ENCODE measurements at places on chromosomes 11 and 22.
A peak's percentile ranks its signal among the peaks of the same experiment; 100 is the strongest.

GRCh38 chr11:44145011-44145775 lies 49.7 kb downstream of the EXT2 start:
- DNase-seq = no peak

GRCh38 chr11:20046416-20046815 lies 113.9 kb downstream of the DBX1 start:
- no peak for DNase-seq

DNA sequence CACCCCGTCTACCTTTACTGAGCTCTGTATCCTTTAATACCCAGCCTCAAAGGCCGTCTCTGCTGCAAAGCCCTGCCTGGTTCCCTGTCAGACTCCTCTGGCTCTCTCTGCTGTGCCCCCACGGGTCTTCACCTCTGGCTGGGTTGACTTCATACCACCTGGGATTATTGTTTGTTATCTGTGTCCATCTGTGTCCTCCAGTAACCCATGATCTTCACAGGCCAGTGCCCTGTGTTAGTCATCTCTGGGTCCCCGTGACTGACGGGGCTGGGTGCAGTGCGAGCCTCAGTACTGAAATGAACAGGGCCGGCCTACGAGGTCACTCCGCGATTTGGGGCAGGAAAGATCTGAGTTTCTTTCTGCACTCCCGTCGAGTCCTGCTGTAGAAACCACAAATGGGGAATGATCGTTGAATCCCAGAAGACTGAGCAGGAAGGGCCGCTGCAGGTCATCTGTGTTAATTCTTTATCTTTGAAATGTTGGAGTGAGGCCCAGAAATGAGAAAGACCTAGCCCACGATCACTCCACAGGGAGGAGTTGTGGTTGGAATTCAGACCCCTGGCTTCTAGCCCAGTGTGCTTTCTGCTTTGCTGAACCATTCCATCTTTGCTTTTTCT lies 12.3 kb upstream of the TUB start:
- peak; percentile 97 for DNase-seq

DNA sequence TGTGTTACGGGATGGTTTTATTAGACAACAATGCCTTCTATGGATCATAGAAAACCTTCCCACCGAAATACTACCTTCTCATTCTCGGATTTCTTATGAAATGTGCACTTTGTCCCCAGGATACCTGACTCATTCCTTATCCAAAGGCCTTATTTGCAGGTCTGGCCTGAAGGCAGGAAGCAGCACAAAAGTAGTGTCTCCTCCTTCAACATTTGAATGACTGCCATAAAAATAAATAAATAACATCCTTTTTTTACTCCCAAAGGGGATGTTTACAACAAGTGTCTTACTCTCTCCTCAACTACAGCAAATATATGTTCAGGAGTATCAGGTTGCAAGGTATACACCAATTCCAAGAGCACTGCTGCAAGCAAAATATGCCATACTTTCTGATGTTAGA lies 41.6 kb upstream of the PAK1 start:
- no peak for DNase-seq

DNA sequence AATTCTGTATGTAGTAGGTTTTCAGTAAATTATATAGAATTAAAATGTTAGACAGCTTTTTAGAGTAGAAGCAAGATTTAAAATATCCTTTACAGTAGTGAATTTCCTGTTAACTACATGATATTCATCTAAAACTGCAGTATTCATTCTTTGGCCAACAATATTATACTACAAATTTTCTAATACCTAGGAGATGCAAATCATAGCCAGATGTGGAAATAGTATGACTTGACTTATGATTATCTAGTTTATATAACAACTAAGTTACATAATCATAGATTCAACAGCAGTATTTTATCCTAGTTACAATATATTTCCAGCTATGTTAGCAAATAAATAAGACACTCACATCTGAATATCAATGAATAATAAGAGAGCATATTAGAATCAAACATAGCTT lies 163.2 kb downstream of the MSANTD4 start:
- no peak for DNase-seq

DNA sequence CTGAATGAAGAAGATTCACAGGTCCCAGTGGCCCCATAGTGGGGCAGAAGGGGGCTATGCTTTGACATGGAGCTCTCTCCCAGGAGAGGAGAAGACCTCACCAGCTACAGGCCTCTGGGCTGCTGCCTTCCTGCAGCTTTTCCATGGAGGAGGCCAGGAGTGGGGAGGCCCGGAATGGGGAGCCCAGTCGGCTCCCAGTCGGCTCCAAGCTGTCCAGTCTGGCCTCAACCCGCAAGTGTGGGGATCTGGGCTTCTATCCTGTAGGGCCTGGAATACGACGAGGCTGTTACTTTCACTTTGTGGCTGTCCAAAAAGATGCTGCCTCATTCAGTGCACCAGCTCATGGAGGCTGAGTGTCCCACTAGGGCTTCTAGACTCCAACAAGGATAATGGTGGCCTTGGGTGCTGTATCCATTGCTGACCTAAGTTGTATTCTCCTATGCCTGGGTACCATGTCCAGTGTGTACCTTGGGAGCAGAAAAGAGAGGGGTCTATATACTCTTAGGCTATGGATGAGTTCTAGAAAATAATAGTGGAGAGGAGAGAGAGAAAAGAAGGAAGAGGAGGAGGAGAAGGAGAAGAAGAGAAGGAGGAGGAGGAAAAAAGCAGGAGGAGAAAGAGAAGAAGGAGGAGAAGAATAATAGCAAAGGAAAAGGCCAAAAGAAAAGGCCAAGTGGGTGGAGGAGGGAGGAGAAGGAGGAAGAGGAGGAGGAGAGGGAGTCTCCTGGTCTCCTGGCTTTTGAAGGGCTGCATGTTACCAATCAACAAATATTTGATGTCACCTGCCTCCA lies 1.1 kb downstream of the MYO18B start:
- DNase-seq = no peak

GRCh38 chr22:44888491-44889254 lies 121.1 kb downstream of the PHF21B start:
- DNase-seq = no peak

GRCh38 chr11:77619576-77620198 lies 17.9 kb downstream of the CLNS1A start:
- peak; percentile 71 for DNase-seq

DNA sequence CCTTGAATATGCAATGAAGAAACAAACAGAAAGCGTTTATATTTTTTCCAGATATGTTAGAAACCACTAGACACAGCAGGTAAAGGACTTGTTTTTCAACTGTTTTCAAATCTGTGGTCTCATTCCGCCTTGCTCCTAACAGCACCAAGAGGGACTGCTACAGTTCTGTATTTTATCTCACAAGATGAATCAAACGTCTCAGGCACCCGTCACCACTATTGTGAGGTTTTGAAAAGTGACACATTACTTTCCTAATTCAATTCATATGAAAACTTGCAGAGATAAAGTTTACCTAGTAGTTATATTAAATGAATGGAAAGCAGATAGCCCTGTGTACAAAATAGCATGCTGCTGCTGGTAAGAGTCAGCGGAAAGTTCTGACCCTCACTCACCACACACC lies 386.3 kb downstream of the ETS1 start:
- no peak for DNase-seq

DNA sequence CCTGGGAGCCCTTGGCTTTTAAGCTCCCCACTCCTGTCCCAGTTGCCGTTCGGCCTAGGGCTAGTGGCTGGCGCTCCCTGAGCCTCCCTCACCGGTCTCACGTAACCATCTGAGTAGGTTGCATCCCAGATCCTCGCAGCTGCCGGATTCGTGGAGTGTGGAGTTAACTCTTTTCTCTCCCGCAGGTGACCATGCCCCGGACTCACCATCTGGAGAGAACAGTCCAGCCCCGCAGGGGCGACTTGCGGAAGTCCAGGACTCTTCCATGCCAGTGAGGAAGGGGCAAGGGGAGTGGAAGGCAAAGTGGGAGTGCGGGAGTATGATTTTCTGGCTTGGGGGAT lies 902 bp downstream of the MUS81 start:
- DNase-seq = peak; percentile 30

DNA sequence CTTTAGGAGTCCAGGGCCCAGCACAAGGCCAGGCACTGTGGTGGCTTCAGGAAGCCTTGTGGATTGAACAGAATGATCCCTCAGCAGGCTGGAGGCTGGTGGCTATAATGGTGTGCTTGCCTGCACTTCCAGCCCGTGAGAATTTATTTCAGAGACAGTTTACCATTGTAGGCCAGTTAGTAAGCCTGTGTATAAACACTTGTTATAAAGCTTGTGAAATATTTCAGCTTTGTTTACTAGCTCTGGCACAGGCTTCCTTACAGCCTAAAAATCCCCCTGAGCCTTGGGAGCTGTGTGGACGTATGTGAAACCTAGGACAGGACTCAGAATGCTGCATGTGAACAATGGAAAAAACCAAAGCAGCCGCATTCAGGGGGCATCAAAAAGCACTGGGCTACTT lies 26.6 kb upstream of the ACER3 start:
- no peak for DNase-seq

DNA sequence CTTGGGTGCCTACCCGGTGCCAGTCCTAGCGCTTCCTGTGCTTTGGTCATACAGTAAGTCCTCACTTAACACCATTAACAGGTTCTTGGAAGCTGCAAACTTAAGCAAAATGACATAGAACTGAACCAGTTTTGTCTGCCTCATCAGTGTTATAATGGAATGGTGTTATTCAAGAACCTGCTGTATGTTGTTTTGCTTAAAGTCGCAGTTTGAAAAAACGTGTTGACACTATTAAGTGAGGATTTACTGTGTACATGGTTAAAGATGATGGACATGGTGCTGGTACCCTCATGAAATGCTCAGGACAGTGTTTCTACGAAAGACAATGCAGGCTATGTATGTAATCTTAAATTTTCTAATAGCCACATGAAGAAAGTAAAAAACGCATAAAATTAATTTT lies 41.3 kb downstream of the PPP6R3 start:
- no peak for DNase-seq

DNA sequence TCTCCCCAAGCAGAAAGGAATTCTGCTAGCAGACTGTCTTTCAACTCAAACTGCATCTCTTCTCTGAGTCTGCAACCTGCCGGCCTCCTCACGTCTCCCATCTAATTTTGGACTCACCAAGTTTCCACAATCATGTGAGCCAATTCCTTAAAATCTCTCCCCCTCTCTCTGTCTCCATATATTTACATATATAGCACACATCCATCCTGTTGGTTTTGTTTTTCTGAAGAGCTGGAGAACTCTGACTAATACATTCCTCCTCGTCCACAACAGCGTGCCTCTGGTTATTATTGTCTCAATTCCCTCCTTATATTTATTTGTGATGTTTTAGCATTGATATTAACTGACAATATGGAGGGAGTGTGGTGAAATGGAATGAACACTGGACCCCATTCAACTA lies 29.6 kb upstream of the FJX1 start:
- peak; percentile 70 for DNase-seq

DNA sequence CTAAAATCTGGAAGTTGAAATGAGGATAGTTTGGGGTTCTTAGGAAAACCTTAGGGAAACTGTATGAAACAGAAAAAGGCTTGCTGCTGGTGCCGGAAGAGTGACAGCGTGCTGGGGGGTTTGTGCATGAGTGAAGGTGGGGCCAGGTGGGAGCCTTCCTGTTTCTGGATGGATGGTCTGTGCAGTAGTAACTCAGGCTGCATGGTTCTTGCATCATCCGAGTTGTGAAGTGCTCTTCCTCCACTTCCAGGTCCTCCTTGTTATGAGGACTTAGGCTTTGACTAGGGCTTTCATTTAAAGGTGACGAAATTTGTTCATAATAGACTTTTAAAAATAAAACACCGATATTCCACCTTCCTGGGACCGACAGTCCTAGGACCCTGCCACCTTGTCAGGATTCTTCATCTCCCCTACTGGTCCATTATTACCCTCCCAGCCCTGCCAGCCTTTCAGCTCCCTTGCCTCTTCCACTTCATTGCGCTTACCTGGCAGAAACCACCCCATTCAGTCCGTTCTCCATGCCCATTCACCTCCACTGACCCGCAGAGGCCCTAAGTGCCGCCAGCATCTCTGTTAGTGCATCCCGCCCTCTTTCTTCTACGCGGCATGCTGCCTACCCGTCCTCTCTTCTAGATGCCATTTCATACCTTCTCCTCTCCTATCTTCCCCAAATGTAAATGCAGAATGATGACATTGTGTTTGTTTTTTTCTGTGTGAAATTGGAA lies 47.3 kb downstream of the PPFIA1 start:
- no peak for DNase-seq

- DNase-seq = no peak
Observed at GRCh38 chr11:60750911-60751310, 5.8 kb upstream of the MS4A15 start.

GRCh38 chr22:44406341-44407170 lies 91.5 kb downstream of the RTL6 start:
- peak; percentile 58 for DNase-seq

DNA sequence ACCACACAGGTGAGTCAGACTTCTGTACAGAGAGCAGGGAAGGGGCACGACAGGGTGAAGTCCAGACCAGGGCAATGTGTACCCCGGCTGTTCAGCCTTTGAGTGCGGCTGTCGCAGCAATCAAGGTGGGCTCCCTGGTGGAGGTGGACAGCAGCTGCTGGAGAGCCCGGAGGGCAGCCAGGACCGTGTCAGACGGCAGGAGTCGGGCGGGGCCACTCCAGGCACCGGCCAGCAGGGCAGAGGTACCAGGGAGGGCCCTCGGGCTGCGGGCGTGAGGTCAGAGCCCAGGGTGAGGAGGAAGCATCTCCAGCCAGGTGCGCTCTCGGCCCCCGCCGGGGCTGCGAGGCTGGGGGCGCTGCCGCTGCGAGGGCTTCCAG lies 802 bp upstream of the PIM3 start:
- DNase-seq = peak; percentile 49

GRCh38 chr11:6646071-6646470 lies 9.5 kb downstream of the DCHS1 start:
- DNase-seq = no peak

DNA sequence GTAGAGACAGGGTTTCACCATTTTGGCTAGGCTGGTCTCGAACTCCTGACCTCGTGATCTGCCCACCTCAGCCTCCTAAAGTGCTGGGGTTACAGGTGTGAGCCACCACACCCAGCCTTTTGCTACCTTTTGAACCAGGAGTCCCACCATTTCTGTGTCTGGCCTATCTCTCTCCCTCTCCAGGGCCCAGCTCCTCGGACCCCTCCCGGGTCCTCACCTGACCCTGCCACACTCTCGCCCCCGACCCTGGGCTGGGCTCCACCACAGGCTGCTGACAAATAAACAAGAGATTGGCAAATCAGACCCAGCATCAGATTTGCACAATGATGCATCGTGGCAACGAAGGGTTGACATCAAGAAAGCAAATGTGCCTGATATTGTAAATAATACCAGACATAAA lies 8.8 kb downstream of the KRTAP5-5 start:
- DNase-seq = no peak

- no peak for DNase-seq
Observed at GRCh38 chr22:34623580-34623979, 442.4 kb upstream of the ISX start.

- no peak for DNase-seq
Observed at GRCh38 chr11:102199673-102200072, 89.4 kb downstream of the YAP1 start.

DNA sequence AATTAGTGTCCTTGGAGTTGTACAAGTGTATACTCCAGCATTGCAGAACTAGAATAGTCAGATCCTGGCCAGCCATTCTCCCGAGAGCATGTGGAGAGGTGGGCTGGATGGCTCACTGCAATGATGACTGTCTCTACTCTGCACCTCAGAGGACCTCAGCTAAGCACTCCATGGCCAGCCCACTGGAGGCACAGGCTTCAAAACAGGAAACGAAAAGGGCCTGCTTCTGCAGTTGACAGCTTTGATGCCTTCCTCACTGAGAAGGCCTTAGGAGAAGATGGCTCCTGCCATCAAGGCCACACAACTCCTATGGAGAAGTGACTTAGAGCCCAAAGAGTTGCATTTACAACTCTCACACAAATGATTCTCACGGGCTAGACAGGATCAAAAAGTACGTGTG lies 9.1 kb downstream of the POLD4 start:
- DNase-seq = no peak

GRCh38 chr11:76649851-76650372 lies 20.6 kb downstream of the LRRC32 start:
- DNase-seq = no peak

GRCh38 chr11:67401495-67402191 lies at the start of gene PPP1CA:
Gene PPP1CA, minus strand, starts transcription at chr11:67401858. Its CDS starts 76 bp downstream, at chr11:67401782.
- DNase-seq = peak; percentile 95
